ENCODE measurements at places on chromosomes 7 and 10. TPM values are rescaled to one million over a fixed set of nuclear protein-coding genes. Genes with fewer than 3 reads are reported as not detected.
A peak's percentile ranks its signal among the peaks of the same experiment; 100 is the strongest.

- H3K36me3 ChIP-seq, result peaks cover 2% of the 10 kb centered on the region
- peaks cover 26% of the 10 kb centered on the region for H3K4me1 ChIP-seq
- H3K27ac ChIP-seq, result peak overlapping the region; percentile 98
- peak; percentile 91 for DNase-seq
These were observed 2.2 kb upstream of the TRIM8 start for GRCh38 chr10:102641880-102642735.

DNA sequence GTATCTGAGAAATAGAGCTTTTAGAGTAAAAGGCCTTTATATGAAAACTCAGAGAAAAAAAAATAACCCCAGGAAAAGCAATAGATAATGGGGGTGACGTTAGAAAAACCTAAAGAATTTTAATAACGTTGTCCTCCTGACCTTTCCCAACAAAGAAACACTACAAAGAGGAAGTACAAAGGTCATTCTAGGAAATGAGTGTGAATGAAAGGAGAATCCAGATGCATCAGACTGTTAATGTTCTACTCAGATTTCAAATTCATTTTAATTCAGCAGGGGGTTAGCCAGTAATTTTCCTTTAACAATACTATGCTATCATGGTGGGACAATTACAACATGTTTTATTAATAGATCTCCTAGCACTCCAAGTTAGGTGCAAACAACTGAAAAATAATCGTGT, 73.8 kb upstream of the CDK1 start:
- peaks cover 2% of the 10 kb centered on the region for H3K36me3 ChIP-seq
- H3K4me3 ChIP-seq, result no peak overlapping the region
- no peak overlapping the region for H3K27ac ChIP-seq
- DNase-seq, result no peak
- peaks cover 29% of the 10 kb centered on the region for H3K4me1 ChIP-seq
- H3K27me3 ChIP-seq, result no peaks in the 10 kb centered on the region

- peaks cover 5% of the 10 kb centered on the region for H3K36me3 ChIP-seq
- peaks cover 54% of the 10 kb centered on the region for H3K4me1 ChIP-seq
- H3K27me3 ChIP-seq, result no peaks in the 10 kb centered on the region
- DNase-seq, result no peak
- peak overlapping the region; percentile 88 for H3K4me3 ChIP-seq
These were observed 47.8 kb downstream of the SHH start for GRCh38 chr7:155764438-155764793.

DNA sequence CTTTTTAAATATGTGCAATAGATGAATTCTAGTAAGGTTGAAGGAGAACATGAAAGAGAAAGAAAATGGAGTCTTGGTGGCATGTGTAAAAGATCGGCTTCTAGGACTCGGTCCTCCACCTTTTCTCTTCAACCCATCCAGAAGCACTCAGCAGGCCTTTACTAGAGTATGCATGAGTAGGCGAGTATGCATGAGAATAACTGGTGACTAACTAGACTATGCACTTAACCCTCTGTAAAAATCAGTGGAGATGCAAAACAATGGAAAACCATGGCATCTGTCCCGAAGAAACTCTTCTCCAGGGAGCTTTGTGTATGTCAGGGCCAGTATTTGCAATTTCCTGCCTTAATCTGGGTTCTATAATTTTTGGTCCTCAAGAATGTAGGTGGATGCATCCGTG, 40.0 kb upstream of the GRB10 start:
- H3K36me3 ChIP-seq, result no peaks in the 10 kb centered on the region
- peaks cover 19% of the 10 kb centered on the region for H3K27me3 ChIP-seq
- no peak overlapping the region for H3K4me3 ChIP-seq

DNA sequence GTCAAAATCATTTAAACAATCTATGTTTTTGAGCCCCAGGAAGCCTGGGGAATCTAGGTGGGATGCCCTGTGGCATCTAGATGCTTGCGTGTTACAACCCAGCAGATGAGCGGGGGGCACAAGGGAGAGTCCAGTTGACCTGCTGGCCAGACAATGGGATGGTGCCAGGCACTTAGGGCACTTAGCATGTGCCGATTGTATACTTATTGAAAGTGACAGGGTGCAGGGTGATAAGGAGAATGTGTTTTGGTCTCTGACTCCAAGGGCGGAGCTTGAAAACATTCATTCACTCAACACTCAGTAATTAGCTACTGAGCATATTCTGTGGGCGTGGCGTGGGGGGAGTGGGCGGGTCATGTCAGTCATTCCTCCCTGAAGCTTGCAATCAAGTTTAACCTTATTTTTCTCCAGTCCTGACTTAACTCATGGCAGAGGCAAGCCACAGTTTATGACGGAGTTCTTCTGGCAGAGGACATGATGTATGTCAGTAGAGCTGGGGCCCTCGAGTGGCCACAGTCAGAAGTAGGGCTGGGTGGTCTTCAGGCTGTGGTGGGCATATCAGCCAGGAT, 115.1 kb downstream of the PRKCQ start:
- H3K36me3 ChIP-seq, result peaks cover 16% of the 10 kb centered on the region
- H3K4me3 ChIP-seq, result no peak overlapping the region
- H3K27me3 ChIP-seq, result no peaks in the 10 kb centered on the region
- no peak for DNase-seq
- H3K27ac ChIP-seq, result peak overlapping the region; percentile 45

DNA sequence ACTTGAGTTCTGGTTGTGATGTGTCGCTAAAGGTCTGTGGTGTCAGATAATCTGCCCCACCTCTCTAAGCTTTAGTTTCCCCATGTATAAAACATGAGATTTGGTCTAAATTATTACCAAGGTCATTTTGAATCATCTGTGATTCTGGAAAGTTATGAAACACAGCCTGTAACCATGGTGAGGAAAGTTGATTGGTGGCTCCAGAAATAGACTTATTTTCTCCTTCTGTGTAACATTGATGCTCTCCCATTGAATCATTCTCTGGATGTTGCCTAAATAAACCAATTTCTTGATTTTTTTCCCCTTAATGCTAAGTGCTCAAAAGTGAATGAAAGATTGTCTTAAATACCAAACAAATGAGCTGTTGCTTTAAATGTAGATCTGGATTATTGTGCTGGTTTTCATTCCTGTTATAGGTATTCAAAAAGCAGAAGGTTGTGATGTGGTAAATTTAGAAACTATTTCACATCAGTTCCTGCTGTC, 30.0 kb upstream of the PCGF5 start:
- peak overlapping the region; percentile 68 for H3K27ac ChIP-seq
- no peak for DNase-seq
- peaks cover 5% of the 10 kb centered on the region for H3K36me3 ChIP-seq

DNA sequence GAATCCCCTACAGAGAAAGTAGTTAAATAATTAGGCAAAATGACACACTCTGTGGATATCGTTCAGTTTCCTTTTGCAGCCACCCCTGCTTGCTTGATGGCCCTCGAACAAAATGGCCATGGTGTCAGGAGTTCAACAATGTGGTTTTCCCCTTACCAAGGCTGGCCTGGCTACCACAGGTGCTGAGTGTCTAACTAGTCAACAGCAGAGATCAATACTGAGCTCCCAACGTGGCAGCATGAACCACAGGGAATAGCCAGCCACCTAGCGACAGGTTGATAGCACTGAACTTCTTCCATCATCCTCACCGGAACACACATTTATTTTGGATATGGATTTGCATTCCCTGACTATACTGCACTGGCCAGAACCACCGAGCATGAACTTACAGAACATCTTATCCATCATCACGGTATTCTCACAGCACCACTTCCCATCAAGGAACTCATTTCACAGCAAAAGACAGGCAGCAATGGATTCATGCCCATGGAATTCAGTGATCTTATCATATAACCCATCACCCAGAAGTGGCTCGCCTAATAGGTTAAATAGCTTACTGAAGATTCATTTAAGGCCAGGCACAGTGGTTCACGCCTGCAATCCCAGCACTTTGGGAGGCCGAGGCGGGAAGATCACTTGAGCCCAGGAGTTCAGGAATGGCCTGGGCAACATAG, 6.3 kb downstream of the C10orf67 start:
- peak overlapping the region; percentile 34 for H3K27ac ChIP-seq
- no peaks in the 10 kb centered on the region for H3K27me3 ChIP-seq
- no peak for DNase-seq
- no peak overlapping the region for H3K4me3 ChIP-seq

- H3K27ac ChIP-seq, result no peak overlapping the region
- no peaks in the 10 kb centered on the region for H3K36me3 ChIP-seq
- peaks cover 13% of the 10 kb centered on the region for H3K4me1 ChIP-seq
- H3K27me3 ChIP-seq, result no peaks in the 10 kb centered on the region
These were observed 162.6 kb downstream of the FAM107B start for GRCh38 chr10:14611968-14612693.

GRCh38 chr10:122172361-122173008, 98.6 kb upstream of the BTBD16 start:
- H3K4me3 ChIP-seq, result no peak overlapping the region
- H3K27me3 ChIP-seq, result peaks cover 55% of the 10 kb centered on the region
- DNase-seq, result no peak
- H3K27ac ChIP-seq, result no peak overlapping the region
- no peaks in the 10 kb centered on the region for H3K4me1 ChIP-seq

GRCh38 chr7:19919261-19920095, 146.1 kb upstream of the TMEM196 start:
- H3K27me3 ChIP-seq, result no peaks in the 10 kb centered on the region
- H3K4me1 ChIP-seq, result no peaks in the 10 kb centered on the region
- no peak overlapping the region for H3K4me3 ChIP-seq
- no peak overlapping the region for H3K27ac ChIP-seq

- H3K27me3 ChIP-seq, result no peaks in the 10 kb centered on the region
- H3K36me3 ChIP-seq, result no peaks in the 10 kb centered on the region
These were observed 66.7 kb downstream of the NOD1 start for GRCh38 chr7:30411897-30412296.

DNA sequence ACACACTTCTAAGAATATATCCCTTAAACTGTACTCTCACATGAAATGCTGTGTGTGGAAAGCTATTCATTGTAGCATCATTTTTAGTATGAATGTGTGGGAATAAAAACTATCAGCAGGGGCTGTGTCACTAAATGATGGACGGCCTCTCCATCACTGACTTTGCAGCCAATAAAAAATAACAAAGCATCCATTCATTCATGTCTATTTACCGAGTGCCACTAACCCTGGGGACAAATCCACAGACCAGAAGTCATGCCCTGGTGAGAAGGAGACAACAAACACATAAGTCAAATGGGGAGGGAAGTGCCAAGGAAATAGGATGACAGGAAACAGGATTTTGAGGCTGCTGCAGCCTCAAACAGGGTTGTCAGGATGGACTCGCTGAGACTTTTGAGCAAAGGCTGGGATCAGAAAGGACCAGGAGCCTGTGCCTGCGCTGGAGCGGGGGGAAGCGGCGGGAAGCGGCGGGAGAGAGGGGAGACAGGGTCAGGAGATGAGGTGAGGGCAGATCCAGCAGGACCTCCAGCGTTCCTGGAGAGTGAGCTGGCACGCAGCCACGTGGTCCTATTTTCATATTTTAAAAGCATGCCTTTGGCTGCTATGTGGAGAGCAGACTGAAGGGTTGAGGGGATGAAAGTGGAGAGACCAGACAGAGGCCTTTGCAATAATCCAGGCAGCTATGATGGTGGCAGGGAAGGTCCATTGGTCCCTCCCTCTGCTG, 2.2 kb upstream of the NOM1 start:
- peaks cover 38% of the 10 kb centered on the region for H3K27me3 ChIP-seq
- peaks cover 19% of the 10 kb centered on the region for H3K4me1 ChIP-seq
- H3K36me3 ChIP-seq, result peaks cover 4% of the 10 kb centered on the region
- H3K27ac ChIP-seq, result peak overlapping the region; percentile 41

GRCh38 chr7:110600956-110601355, 490.0 kb upstream of the LRRN3 start:
- DNase-seq, result no peak
- no peaks in the 10 kb centered on the region for H3K36me3 ChIP-seq
- no peak overlapping the region for H3K27ac ChIP-seq

- no peaks in the 10 kb centered on the region for H3K27me3 ChIP-seq
- peaks cover 11% of the 10 kb centered on the region for H3K4me1 ChIP-seq
- no peaks in the 10 kb centered on the region for H3K36me3 ChIP-seq
- no peak overlapping the region for H3K4me3 ChIP-seq
- no peak for DNase-seq
These were observed 9.3 kb downstream of the TCAF1 start for GRCh38 chr7:143892527-143893300.

The PON1 gene
- not detected for total RNA-seq

The MMP21 gene
- total RNA-seq, result 0.29 TPM

The SPDYE16 gene
- 0.91 TPM for total RNA-seq

The UTF1 gene
- not detected for total RNA-seq

The ITIH5 gene
- total RNA-seq, result not detected
